ENCODE measurements at places on chromosomes 16 and 17.

DNA sequence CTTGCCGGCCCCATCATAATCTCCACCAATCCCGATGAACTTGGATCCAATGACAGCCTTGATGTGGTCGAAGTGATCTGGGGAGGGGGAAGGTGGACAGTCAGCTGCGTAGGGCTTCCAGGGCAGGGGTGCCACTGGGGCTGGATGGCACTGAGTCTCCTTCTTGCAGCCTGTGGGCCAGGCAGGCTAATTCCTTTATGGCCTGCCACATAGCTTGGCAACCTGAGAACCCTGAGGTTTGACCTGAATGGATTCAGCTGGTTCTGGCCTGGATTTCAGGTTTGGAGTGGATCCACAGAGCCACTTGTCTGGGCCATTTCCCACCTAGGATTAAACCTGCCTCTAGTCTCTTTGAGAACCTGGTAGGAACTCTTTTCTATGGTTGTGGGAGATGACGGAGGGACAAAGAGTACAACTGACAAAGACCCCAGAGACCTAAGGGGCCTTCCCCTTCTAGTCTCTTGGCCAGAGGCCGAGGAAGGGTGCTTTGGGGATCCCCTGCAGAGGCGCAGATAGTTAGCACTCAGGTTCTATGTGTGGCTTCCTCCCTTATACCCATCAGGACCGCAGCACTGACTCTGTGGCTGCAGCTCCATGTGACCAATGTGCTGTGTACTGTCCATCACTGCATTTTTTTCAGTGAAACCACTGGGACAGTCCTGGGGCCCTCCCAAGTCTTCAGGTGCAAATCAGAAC, 9.2 kb upstream of the DPEP3 start:
- DNase-seq: no peak

DNA sequence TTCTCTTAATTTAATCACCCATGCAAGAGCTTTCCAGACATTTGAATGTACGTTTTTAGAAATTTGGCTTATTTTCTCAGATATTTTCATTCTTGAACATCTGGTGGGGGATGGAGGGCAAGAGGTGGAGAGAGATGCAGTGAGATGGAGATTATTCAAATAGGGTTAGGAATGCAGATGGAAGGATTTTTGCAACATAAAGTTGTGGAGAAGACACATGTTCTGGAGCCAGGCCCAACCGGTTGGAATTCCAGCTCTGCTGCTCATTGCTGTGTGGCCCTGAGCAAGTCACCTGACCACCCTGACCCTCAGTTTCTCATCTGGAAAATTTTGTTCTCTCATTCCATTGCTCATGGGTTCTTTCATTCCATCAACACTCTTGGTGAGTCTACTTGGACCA, 66.9 kb downstream of the IRX3 start:
- no peak for DNase-seq

GRCh38 chr17:50816771-50817751, 18.3 kb upstream of the WFIKKN2 start:
- peak; percentile 35 for DNase-seq

GRCh38 chr17:76996741-76997694, 128.8 kb downstream of the MGAT5B start:
- no peak for DNase-seq

GRCh38 chr17:82457073-82457928, 1.2 kb upstream of the NARF start:
- no peak for DNase-seq

DNA sequence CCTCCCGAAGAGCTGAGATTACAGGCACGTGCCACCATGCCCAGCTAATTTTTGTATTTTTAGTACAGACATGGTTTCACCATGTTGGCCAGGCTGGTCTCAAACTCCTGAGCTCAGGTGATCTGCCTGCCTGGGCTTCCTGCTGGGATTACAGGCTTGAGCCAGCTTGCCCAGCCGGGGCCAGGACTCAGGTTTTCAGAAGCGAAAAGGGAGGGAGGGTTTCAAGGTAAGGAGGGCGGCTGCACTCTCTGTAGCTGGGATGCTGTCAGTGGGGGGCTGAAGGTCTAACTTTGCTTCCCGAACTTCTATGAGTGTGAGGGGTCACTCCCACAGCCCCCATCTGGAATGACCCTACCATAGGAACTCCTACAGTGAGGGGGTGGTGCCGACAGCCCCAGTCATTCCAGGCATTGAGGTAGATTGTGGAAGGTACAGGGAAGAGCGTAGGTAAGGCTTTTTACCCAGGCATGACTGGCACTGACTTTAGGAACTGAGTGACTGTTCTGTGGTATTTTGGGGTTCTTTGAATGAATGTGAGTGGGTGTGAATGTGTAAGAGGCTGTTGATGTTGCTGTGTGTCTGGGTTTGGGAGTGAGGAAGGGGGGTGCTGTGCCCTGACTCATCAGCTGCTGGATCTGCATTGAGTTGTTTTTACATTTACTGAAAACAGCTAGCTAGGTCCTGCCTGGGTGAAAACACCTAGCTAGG, 3.8 kb upstream of the C1QL1 start:
- no peak for DNase-seq

- no peak for DNase-seq
Measured at GRCh38 chr17:41796121-41796895, 9.8 kb upstream of the JUP start.

- no peak for DNase-seq
Measured at GRCh38 chr17:47315451-47316266, 8.1 kb upstream of the EFCAB13 start.

- no peak for DNase-seq
Measured at GRCh38 chr16:25896411-25896810, 204.7 kb downstream of the HS3ST4 start.
